MCF 10A (cell line): ENCODE measurements at places on chromosomes 7 and 10. TPM values are rescaled to one million over a fixed set of nuclear protein-coding genes. Genes with fewer than 3 reads are reported as not detected.

DNA sequence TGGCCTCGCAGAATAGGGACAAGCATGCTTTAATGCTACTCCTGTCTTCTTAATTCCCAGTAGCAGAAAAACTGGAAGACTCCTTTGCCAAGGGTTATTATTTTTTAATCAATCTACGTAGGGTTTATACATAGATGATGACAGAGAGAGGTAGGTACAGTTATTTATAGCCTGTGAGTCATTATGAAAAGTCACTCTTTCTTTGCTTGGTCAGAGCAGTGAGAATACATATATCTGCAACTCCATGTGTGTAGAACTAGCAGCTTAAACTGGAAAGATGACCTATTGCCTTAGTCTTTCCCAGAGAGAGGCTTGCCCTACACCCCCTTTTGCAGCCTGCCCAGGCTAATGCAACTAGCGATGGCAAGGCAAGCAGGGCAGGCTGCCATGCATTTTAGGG lies 1050.6 kb downstream of the NRG3 start:
- H3K27ac ChIP-seq, result no peak overlapping the region
- no peaks in the 10 kb centered on the region for H3K36me3 ChIP-seq
- H3K27me3 ChIP-seq, result no peaks in the 10 kb centered on the region

GRCh38 chr10:114300036-114300645 lies 61.1 kb downstream of the VWA2 start:
- H3K27ac ChIP-seq, result no peak overlapping the region
- peaks cover 7% of the 10 kb centered on the region for H3K36me3 ChIP-seq
- peaks cover 8% of the 10 kb centered on the region for H3K4me1 ChIP-seq
- no peak for DNase-seq
- no peak overlapping the region for H3K4me3 ChIP-seq

GRCh38 chr7:74015670-74016069 lies 12.3 kb upstream of the ELN start:
- H3K36me3 ChIP-seq, result no peaks in the 10 kb centered on the region
- H3K4me1 ChIP-seq, result no peaks in the 10 kb centered on the region
- no peaks in the 10 kb centered on the region for H3K27me3 ChIP-seq
- no peak overlapping the region for H3K4me3 ChIP-seq
- DNase-seq, result no peak

- H3K27ac ChIP-seq, result no peak overlapping the region
- H3K36me3 ChIP-seq, result no peaks in the 10 kb centered on the region
- H3K4me1 ChIP-seq, result peaks cover 10% of the 10 kb centered on the region
- H3K4me3 ChIP-seq, result no peak overlapping the region
- no peaks in the 10 kb centered on the region for H3K27me3 ChIP-seq
Measured at GRCh38 chr10:88544140-88544870, 38.8 kb downstream of the RNLS start.

DNA sequence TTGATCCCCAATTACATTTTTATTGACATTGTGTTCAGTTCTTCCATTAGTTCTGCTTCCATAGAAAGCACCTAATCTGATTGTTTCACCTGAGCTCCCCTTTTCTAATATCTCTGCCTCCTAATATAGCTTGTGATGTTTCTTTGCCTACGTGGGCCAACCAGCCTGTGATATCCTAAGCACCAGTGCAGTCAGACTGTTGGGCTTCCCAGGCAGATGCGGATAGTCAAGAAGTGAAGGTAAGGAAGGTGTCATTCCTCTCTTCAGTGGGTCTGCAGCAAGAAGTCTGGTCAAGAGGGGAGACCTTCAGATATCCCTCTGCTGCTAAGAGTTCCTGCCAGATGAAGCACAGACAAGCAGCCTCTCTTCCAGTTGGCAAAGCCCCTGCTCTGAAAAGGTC lies 16.2 kb upstream of the DGKI start:
- no peaks in the 10 kb centered on the region for H3K27me3 ChIP-seq
- no peak for DNase-seq
- H3K4me1 ChIP-seq, result no peaks in the 10 kb centered on the region
- H3K36me3 ChIP-seq, result peaks cover 49% of the 10 kb centered on the region

GRCh38 chr7:127239814-127240213 lies 12.9 kb downstream of the GRM8 start:
- H3K27ac ChIP-seq, result no peak overlapping the region
- peaks cover 99% of the 10 kb centered on the region for H3K27me3 ChIP-seq
- H3K4me3 ChIP-seq, result no peak overlapping the region
- H3K4me1 ChIP-seq, result no peaks in the 10 kb centered on the region

- no peak overlapping the region for H3K27ac ChIP-seq
- no peak overlapping the region for H3K4me3 ChIP-seq
- H3K4me1 ChIP-seq, result peaks cover 3% of the 10 kb centered on the region
- no peaks in the 10 kb centered on the region for H3K36me3 ChIP-seq
- no peak for DNase-seq
Measured at GRCh38 chr10:34097682-34098081, 717.4 kb downstream of the PARD3 start.

GRCh38 chr7:40393660-40394059 lies 258.9 kb downstream of the SUGCT start:
- H3K4me1 ChIP-seq, result no peaks in the 10 kb centered on the region
- H3K27ac ChIP-seq, result no peak overlapping the region
- no peak for DNase-seq
- H3K36me3 ChIP-seq, result no peaks in the 10 kb centered on the region
- H3K4me3 ChIP-seq, result no peak overlapping the region
- H3K27me3 ChIP-seq, result no peaks in the 10 kb centered on the region

DNA sequence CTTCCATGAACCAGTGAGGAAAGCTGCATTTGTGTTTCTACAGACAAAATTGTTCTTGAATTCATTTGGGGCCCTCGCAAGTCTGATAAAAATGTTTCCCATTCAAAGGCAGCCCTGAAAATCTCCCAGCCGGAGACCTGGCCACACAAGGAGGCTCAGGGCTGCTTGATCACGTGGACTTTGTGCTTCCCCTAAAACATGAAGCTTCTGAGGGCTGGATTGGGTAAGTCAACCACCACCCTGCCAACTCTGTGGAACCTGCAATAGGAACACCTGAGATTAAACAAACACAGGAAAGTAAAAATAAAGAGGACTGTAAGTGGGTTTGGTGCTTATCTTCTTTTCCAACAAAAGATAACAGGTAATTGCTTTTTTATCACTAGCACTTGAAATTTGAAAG lies 133.8 kb downstream of the C10orf90 start:
- H3K4me1 ChIP-seq, result no peaks in the 10 kb centered on the region
- peaks cover 24% of the 10 kb centered on the region for H3K27me3 ChIP-seq
- no peak overlapping the region for H3K4me3 ChIP-seq
- H3K36me3 ChIP-seq, result no peaks in the 10 kb centered on the region
- H3K27ac ChIP-seq, result no peak overlapping the region
- no peak for DNase-seq

DNA sequence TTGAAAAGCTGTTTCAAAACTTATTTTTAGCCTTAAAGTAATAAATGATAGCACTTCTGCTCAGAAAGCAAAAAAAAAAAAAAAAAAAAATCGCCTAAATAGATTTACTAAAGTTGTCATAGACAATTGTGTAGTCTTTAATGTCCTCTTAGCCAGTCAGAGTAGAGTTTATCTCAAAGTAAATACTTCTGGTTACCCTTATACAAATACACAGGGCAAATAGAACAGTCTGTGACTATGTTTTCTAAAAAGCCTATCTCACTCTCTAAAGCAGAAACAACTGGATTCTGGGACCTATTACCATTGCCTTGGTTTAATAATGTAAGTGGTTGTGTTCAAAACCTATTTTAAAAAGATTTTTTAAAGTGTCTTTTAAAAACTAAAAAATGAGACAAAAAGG lies 156.2 kb upstream of the THSD7A start:
- no peaks in the 10 kb centered on the region for H3K36me3 ChIP-seq
- no peak overlapping the region for H3K4me3 ChIP-seq
- no peaks in the 10 kb centered on the region for H3K27me3 ChIP-seq
- H3K4me1 ChIP-seq, result no peaks in the 10 kb centered on the region
- H3K27ac ChIP-seq, result no peak overlapping the region
- no peak for DNase-seq

DNA sequence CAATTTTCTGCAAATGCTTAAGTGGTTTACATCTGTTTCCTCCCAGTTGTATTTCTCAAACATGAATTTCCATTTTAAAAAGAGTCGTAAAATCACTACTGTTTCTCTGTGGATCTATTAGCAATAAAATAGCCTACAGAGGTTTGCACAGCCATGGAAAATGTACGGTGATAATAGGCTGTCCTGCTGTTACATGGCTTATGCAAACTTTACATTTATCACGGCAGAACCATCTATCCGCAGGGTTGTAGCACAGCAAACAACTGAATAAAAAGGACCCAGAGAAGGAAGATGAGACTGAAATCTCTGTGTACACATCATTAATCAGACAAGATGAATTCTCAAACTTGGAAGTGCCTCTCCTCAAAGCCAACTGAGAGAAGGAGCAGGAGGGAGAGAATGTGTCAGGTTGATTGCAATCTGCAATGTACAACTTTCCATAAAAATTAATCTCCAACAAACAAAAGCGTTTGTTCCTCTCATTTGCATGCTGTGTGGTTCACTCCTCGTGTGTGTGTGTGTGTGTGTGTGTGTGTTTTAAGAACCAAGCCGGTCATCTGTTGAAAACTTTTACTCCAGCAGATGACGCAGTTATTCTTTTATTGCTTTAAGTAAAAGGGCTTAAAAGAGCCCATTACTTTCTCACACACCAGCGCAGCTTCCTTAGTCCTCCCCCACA lies 279.3 kb downstream of the SKAP2 start:
- H3K36me3 ChIP-seq, result no peaks in the 10 kb centered on the region
- H3K4me1 ChIP-seq, result peaks cover 6% of the 10 kb centered on the region
- H3K27me3 ChIP-seq, result peaks cover 22% of the 10 kb centered on the region

- H3K36me3 ChIP-seq, result no peaks in the 10 kb centered on the region
- no peaks in the 10 kb centered on the region for H3K27me3 ChIP-seq
- H3K4me3 ChIP-seq, result no peak overlapping the region
- H3K27ac ChIP-seq, result no peak overlapping the region
- no peaks in the 10 kb centered on the region for H3K4me1 ChIP-seq
Measured at GRCh38 chr7:20520530-20520929, 94.9 kb upstream of the ABCB5 start.

The PLEKHS1 gene
- not detected in 2 replicates for total RNA-seq

The C10orf143 gene
- total RNA-seq, result 2.9 and 4.9 TPM in 2 replicates

The NEUROG3 gene
- not detected in 2 replicates for total RNA-seq

The PRXL2A gene
- total RNA-seq, result 6.0 and 6.7 TPM in 2 replicates

The NKX6-2 gene
- total RNA-seq, result not detected in 2 replicates

The SPDYE5 gene
- total RNA-seq, result 0.12 and 0.16 TPM in 2 replicates

The PSD gene
- total RNA-seq, result 0.66 and 0.75 TPM in 2 replicates

The IQCE gene
- 16.7 and 23.9 TPM in 2 replicates for total RNA-seq

The CYP26C1 gene
- total RNA-seq, result 0.07 and 0.14 TPM in 2 replicates

The SNCG gene
- 4.2 and 7.3 TPM in 2 replicates for total RNA-seq
